Right renal cortex interstitium (tissue), 3 donors: ENCODE measurements at places on chromosomes 12 and 14. TPM values are rescaled to one million over a fixed set of nuclear protein-coding genes. Genes with fewer than 3 reads are reported as not detected.

DNA sequence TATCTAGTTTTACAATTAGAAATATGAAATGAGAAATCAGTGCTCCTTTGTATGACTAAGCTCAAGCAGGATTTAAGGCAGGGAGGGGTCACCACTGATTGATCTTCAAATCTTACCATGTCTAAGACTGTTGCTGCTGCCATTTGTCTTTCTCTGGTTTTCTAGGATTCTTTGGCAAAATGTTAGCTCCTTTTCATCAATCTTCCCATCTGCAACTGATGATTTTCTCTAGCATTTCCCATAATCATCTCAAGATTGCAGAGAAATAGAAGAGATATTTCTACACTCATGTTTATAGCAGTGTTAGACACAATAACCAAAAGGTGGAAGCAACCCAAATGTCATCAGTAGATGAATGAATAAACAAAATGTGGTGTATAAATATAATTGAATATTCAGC is 175.0 kb downstream of the RAD51B start:
- DNase-seq, result no peak

GRCh38 chr12:138898-139534 is 72.4 kb downstream of the IQSEC3 start:
- no peak for DNase-seq

GRCh38 chr12:80761838-80762237 is 45.1 kb downstream of the MYF5 start:
- no peak for DNase-seq

- DNase-seq, result no peak
These were observed 1.5 kb downstream of the MYL6 start for GRCh38 chr12:56159482-56160192.

Gene LAG3
- polyA plus RNA-seq, result 0.75 TPM
